ENCODE measurements at places on chromosomes 1 and 21.
A peak's percentile ranks its signal among the peaks of the same experiment; 100 is the strongest.

- DNase-seq = no peak
These were observed 23.0 kb downstream of the ERICH3 start for GRCh38 chr1:74650561-74650960.

DNA sequence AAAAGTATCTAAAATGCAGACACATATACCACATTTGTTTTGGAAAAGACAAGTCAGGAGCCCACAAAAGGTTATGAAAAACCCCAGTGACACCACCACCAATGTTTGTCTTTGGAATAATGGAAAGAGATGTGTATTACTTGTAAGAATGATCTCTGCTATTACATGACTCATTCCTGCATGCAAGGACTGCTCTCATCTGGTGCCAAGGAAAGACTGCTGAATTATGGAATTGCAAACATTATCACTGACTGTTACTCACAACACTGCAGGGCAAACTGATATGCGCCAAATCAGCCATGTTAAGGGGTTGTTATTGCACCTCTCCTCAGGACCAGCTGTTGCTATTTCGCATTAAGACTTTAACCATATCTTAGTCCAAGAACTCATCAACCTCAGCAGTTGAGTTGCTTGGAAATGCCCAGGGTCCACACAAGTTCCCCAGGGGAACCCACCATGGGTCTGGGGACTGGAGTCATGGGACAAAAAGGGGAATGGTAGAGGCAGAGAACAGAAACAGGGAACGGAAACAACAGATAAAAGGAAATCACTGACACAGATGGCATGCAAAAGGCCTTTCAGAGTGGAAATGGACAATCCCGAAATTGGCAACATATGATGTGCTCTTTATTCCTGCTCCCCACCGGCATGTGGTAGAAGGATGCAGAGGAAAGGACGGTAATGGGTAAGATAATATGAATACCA lies 34.4 kb downstream of the CAPZB start:
- no peak for DNase-seq

DNA sequence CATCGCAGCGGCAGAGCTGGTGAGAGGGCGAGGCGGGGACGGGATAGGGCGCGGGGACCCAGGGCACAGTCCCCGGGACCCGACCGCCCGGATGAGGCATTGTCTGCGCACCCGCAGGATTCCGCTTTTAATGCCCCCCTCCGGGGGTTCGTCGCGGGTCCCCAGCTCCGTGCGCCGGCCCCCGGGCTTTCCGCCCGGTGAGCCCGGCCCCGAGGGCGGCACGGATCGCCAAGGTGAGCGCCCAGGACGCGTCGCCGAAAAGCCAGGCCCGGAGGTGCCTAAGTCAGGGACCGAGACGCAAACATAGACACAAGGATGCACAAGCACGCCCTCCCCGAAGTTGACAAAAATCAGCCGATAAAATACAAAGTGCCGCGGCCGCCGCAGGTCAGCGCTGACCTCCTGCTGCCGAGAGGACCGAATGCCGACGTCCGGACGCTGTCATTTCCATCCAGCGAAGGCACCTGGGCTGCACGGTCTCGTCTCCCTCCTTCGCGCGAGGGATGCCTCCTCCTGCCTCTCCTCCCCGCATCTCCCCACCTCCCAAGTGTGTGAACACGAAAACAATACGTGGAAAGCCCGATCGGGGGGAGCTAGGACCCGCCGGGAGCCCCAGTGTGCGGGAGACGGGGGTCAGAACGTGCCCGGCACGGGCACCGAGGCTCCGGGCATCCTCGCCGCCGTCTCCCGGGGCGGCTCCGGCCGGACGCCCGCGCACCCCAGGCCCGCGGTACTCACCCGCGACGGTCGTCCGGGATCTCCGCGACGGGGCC lies 101.1 kb upstream of the SOD1 start:
- peak; percentile 36 for DNase-seq

DNA sequence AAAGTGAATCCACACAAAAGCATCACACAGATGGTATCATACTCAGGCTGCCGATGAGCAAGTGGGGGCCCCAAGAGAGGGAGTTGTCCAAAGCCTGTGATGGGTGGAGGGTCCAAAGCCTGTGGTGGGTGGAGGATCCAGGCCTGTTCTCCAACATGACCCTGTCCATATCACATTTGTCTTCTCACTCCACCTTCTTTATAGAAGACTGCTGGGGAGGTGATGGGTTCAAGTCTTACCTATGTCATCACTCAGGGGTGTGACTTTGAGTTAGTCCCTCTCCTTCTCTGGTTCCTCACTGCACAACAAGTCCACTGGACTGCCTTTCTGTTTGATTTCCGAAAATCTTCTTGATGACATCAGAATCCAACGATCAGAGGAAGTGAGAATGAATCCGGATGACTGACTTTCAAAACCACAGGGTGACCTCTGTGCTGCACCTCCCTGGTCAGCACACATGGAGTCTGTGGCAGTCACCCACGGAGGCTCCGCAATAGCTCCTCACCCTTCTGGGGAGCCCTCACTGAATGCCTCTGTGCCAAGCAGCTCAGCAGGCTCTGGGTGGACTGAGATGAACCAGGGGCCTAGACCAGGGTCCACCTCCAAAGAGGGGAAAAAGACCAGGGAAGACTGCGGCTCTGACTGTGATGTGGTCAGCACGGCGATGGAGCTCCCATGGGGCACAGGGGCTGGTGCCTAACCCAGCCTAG lies 166.8 kb downstream of the HIVEP3 start:
- DNase-seq = no peak

- no peak for DNase-seq
These were observed 8.3 kb upstream of the KCNAB2 start for GRCh38 chr1:6037338-6037762.

GRCh38 chr1:36268981-36269380 lies 37.2 kb upstream of the SH3D21 start:
- DNase-seq = no peak

DNA sequence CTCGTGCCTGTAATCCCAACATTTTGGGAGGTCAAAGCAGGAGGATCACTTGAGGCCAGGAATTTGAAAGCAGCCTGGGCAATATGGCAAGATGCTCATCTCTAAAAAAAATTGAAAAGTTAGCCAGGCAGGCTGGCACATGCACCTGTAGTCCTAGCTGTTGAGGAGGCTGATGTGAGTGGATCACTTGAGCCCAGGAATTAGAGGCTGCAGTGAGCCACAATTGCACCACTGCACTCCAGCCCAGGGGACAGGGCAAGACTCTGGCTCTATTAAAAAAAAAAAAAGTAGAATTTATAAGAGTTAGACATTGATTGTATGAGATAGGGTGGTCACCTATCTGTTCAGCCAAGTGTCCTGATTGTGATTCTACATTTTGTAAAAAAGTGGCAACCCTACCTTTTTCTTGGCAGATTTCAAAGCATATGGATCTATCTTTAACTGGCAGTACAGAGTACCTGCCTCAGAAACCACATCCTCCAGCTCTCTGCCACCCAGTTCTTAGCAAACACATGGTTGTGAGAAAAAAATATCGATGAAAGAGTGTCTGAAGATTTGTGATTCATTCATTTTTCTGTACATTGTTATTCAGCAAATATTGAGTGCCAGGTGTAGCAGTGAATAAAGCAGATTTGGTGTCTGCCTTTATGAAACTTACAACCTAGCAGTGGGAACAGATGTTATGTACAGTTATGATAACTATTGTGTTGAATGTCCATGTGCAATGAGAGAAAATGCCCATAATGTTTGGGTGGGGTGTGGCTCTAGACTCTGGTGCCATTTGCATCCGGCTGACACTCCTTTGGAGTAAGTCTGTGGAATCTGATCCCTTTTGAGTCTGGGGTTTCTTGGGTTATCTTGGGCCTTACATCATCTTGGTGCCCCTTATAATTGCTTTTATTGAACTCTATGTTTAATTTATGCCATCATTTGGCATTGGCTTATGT lies 82.5 kb downstream of the ST3GAL3 start:
- DNase-seq = no peak

- DNase-seq = no peak
These were observed 136.1 kb downstream of the KIF26B start for GRCh38 chr1:245290836-245291235.

DNA sequence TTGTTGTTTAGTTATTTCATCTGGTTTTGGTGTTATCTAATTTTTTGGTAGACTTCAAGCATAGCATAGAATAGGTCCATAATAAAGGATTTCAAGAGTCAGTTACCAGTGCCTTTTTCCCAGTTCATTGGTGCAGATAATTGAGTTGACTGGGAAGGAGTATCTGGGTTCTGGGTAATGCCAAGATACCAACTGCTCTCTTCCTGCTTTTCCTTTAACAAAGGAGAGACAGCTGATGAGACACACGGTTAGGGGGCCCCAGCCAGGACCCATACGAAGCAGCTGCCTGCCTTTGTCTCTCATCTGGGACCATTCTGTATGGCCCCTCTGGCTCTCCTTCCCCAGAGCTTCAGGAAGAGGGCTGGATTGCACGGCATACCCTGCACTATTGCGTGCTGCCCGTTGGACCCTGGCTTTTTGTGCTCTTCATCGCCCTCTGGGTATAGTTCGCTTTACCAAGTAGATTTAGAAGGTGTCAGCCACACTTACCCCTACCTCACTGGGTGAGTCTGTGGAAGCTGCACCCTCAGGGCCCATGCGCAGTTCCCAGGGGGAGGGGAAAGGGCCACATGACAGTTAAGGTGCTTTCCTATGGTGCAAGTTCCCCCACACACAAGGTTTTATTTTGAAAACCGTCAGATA lies 7.0 kb downstream of the NAV1 start:
- DNase-seq = no peak

- DNase-seq = no peak
These were observed 7.9 kb downstream of the AKT3 start for GRCh38 chr1:243842161-243842560.

DNA sequence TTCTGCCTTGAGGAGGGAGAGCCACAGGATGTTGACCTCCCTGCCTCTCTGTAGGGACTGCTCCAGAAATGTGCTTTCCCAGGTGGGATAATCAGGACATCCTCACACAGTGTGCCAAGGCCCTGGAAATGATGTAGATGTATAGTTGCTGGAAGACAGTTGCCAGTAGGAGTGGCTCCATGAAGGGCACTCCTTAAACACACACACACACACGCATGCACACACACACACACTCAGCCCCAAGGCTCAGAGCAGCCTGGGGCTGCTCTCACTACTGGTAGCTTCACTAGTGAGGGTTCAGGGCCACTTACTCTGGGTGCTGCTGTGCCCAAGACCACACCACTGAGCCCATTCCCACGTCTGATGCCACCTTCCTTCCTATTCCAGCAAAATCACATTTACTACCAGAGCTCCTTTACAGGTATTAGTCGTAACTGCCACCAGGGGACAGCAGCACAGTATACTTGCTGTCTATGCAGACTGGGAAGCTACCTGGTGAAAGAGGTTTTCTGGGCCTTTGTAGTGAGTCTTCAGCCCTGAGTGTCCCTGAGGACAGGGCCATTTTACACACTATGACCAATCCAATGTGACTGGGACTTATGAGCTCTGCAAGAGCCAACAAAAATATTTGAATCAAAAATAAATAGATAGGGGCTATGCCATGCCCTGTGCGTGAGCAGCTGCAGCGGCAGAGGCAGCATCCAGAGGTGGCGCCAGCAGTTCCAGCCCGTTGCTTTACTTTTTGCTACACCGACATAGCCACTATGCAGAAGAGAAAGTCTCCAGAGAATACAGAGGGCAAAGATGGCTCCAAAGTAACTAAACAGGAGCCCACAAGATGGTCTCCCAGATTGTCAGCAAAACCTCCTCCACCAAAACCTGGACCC lies 15.0 kb downstream of the CRNN start:
- no peak for DNase-seq
